OCI-M1 (cell line): ENCODE measurements at places on chromosomes 1 and 21.

DNA sequence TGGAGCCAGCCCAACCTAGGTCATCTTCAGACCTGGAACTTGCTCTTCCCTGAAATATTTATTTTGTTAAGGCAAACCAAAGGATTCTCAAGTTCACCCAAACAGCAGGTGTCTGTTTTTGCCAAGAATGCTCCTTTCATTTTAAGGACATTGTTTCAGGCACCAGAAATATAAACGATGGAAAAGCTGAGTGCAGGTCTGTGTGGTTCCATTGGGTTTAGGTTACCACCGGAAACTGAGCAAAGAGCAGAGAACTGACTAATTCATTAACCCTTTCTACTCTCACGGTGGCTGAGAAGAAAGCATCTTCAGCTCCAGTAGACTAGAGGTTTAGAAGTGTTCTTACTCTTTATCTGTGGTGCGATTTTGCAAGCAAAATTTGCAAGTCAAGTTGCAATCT, 38.0 kb upstream of the ZC3H11B start:
- no peak for DNase-seq

DNA sequence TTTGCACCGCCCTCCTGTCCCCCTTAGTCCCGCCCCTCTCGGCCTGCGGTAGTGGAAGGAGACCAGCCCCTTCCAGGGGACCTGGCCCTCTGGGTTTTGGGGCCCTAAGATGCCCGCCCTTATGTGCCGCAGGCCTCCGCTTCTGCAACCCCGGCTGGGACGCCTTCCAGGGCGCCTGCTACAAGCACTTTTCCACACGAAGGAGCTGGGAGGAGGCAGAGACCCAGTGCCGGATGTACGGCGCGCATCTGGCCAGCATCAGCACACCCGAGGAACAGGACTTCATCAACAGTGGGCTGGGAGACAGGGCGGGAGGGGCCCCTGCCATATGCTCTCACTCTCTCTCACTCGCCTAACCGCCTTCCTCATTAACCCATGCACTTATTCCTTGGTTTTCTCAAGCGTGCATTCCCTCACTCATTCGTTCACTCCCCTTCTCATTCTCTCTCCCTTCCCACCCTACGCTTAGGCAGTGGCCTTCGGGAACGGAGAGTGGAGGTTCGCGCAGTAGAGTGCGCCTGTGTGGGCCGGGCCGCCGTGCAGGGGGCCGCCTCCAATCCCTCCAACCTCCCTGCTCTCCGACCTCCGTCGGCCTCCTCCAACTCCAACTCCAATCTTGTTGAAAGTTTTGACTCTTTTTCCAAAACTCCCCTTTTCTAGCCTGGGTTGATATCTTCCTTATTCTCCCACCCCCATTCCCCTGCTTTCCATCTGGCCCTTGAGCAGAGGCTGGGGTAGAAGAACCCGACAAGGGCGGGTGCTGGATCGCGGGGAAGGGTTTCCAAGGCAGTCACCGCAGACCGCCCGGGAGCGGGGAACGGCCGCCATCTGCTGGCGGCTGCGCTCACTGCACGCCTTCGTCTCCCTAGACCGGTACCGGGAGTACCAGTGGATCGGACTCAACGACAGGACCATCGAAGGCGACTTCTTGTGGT, 15.2 kb downstream of the BCAN start:
- DNase-seq, result peak; percentile 79

- no peak for DNase-seq
Observed at GRCh38 chr1:54186056-54186455, 13.8 kb downstream of the CYB5RL start.

DNA sequence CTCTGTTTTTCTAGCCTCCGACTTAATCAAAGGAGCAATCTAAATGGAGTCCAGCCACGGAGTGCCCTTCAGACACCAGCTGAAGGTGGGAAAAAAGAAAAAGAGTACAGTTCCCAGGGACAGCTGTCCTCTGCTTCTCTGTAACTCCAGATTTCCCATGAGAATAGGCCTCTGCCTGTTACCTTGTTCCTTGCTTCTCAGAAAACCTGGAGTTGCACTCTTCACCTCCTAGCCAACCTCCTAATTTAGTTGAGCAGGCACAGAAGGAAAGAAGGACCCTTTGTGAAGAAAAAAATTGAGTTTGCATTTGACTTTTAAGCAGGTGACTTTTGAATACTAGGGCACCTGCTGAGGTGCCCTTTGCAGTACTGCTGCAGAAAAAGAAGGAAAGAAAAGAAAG, 8.3 kb downstream of the BARHL2 start:
- DNase-seq, result no peak

DNA sequence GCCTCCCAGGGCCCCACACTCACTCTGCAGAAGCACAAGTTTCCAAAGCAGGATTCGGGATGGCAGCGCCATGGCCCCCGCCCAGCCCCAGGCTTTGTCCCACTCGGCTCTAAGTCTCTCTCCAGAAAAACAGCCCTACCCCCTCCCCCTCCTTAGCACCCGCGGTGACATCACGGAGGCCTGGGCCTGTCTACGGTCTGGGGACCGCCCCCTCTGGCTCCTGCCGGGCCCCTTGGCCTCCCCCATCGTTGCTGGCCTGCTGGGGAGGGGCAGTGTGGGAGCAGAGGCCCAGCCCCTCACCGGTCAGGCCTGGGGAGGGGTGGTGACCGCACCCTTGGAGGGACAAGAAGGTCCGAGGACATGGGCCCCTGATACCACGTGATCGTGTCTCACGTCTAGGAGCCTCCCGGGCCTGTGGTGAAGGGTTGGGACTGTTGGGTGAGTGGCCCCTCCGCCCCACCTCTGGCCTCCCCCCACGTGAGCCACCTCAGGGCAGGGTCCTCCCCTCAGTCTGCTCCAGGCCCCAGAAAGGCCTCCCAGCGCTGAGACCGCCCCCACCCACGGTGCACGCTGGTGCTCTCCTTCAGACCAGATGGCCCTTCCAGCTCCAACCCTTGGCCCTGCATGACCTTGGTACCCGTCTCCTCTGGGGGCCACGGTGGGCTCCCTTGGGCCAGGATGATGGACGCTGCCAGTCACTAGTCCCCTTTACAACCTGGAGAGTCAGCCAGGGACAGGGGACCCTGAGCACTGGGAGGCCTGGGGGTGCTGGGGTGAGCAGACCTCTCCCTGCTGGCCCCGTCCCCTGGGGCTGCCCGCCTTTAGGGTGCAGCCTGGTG, at the start of gene MXRA8:
Gene MXRA8 (minus strand): TSS at position 123 of the 839 bp plus-strand sequence. CDS start 51 bp downstream, at position 72.
- peak; percentile 49 for DNase-seq

GRCh38 chr1:60847391-60847790, 235.0 kb upstream of the NFIA start:
- no peak for DNase-seq

- peak; percentile 10 for DNase-seq
Observed at GRCh38 chr1:218765753-218766152, 407.9 kb upstream of the LYPLAL1 start.

- no peak for DNase-seq
Observed at GRCh38 chr21:39489380-39489924, 37.7 kb downstream of the SH3BGR start.

- peak; percentile 84 for DNase-seq
Observed at GRCh38 chr1:216600730-216601609, 122.3 kb downstream of the ESRRG start.

DNA sequence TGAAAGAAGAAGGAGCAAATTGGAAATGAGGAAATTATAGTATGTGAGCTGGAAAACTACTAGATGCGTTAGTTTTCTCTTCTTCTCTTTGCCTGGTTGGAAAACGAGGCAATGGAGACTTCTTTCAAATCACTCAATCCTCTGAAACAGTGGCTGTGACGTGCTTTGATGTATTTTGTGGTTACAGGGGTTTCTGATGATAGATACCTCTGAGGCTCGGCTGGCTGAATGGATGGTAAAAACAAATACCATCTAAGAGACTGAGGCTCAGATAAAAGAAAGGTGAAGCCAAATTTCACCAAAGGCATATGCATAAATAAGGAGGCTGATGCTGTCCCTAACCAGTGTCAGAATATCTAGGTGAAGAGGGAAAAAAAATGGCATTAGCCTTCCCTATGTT, 15.1 kb downstream of the MAB21L3 start:
- DNase-seq, result peak; percentile 7
